ENCODE measurements at places on chromosomes 3 and 15.

GRCh38 chr3:102378216-102378615 lies 56.6 kb upstream of the ZPLD1 start:
- no peak for DNase-seq

DNA sequence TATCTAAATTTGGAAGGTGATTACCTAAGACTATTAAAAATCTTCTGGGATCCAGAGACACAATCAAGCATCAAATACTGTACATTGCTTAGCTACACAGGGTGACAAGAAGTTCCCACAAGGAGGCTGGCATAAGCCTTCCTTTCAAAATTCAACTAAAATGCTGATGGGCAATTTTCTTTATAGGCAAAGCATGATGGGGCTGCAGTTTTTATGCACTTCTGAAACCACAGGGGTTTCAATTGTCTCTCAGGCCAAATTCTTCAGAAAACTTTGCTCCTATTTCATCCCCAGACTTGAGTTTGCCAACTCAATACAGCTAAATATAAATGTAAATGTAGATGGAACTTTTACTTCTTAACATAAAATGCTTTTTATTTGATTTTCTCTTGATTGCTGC lies 241.6 kb downstream of the ZPLD1 start:
- no peak for DNase-seq

GRCh38 chr3:190158261-190158660 lies 37.6 kb upstream of the P3H2 start:
- no peak for DNase-seq

DNA sequence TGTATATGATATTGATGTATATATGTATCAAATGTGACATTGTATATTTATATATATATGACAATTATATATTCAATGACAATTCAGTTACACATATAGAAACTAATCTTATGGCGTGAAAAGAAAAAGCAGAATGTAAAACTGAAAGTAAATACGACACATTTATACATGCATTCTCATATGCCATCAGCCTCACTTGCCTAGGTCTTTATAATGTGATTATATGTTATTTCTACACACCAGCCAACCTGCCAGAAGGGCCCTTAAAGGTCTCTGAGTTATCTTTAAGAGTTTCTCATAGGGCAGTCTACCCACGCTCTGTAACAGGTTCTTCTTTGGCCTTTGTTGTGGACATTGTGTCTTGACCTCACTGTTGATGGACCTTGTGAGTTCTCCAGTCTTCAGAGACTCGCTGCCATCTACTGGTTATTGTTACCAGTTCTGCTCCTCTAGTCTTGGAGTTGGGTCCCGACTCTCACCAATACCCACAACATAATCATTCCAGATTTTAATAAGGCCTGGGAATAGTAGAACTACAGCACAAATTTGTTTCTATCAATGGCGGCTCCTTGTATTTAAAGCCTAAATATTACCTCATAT lies 371.5 kb upstream of the GOLIM4 start:
- no peak for DNase-seq

- no peak for DNase-seq
These were observed 116.3 kb downstream of the MITF start for GRCh38 chr3:69855436-69856162.
